ENCODE measurements at places on chromosomes 5 and 9.
A peak's percentile ranks its signal among the peaks of the same experiment; 100 is the strongest.

GRCh38 chr9:4678679-4679267, 596 bp upstream of the CDC37L1 start:
- no peak for DNase-seq

DNA sequence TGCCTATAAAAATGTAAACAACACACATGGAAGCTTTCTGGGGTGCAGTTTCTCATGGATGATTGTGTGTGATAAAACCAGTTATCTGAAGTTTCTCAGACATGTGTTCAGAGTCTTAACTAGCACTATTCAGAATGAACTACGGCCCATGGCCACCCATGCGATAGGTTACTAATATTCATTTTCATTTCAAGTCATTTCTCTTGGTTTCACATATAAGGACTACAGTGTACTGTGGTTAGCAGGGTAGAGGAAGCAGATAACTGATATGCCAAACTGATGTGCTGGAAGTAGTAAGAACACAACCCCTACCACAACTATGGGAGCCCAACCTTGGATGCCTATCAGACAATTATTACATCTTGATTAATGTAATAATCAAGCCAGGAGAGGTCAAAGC, 372.1 kb downstream of the DTWD2 start:
- no peak for DNase-seq

- no peak for DNase-seq
Observed at GRCh38 chr9:90774682-90775081, 26.9 kb upstream of the SYK start.

DNA sequence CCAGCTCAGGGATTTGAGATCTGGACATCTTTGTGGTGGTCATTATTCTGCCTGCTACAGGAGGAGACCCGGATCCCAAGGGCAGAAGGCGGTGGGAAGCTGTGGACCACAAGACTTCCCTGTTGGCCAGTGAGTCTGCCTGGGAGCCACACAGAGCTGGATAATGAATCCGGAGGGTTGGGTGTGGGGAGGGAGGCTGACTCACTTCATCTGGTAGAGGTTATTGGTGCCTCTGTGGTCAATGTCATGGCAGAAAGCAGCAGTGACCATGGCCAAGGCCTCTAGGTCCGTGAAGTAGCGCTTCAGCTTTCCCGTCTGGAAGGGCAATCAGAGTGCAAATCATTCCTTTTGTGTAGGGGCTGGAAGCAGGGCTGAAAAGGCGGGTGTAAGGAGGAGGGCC, 58.5 kb downstream of the PDE6A start:
- DNase-seq = no peak

- no peak for DNase-seq
Observed at GRCh38 chr9:38233343-38233742, 159.2 kb upstream of the ALDH1B1 start.

GRCh38 chr9:87687207-87687606, 38.7 kb upstream of the CTSL start:
- no peak for DNase-seq

DNA sequence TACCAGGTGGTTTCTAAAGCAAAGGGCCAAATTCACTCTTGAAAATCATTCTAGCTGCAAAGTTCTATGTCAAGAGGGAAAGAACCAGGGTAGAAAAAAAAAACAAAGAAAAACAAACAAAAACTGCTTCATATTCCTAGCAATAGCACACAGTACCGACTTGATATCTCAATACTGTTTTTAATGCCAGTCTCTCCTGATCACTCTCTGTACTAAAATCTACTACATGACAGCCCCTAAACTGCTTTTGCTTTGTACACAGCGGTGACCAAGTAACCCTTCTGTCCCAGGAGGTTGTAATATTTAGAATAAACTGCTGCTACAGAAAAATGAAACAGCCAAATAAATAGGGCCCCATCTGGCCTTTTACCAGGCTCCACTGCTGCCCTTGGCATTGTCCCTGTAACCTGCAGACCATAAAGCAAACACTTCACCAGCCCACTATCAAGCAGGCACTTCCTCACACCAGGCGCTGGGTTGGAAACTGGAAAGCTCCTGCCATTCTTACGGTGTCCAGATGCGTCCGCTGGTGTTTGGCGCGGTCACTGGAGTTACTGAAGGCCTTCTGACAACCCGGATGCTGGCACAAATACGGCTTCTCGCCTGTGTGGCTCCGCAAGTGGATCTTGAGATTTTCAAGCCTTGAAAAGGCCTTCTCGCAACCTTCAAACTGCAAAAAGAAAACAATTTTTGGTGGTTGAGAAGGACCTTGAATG, 363.2 kb downstream of the GLIS3 start:
- DNase-seq = no peak

DNA sequence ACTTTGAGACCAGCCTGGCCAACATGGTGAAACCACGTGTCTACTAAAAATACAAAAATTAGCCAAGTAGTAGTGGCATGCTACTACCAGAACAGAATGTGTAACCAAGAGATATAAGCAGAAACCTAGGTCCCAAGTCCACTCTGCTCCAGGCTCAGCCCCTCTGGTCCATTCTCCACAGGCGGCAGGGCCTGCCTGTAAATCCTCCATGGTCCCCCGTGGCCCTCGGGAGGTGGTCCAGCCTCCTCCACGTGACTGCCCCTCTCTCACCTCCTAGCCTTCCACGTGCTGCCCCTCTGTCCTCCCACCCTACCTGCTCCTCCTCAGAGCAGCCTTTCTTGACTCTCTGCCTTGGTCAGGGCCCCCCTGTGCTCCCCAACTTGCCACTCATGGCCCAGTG, 127.4 kb downstream of the GAPVD1 start:
- DNase-seq = no peak

GRCh38 chr9:87504938-87505337, 7.3 kb downstream of the DAPK1 start:
- no peak for DNase-seq

DNA sequence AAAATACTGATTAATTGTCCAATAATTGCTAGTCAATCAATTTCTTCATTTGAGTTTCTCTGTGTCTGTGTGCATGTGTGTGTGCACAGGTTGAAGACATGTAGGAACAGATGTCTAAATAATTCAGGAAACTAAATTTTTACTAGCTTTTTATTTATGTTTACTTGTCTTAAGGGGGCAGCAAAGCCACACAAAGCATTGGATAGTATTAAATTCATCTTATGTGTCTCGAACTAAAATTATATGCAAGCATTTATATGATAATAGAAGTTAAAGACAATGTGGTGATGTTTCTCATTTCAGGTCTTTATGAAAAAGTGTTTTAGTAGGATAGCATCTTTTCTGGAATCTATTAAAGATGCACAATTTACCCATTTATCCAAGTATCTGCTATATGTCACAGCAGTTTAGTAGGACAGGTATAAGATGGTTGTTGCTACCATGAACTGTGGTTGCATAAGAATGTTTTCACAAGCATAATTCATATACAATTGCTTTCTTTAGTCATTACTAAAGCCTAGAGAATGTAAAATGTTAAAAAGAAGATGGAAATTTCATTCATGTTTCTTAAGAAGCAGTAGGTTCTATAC, 784.6 kb upstream of the NUDT12 start:
- no peak for DNase-seq

- DNase-seq = no peak
Observed at GRCh38 chr5:38670878-38671277, 114.4 kb upstream of the LIFR start.

DNA sequence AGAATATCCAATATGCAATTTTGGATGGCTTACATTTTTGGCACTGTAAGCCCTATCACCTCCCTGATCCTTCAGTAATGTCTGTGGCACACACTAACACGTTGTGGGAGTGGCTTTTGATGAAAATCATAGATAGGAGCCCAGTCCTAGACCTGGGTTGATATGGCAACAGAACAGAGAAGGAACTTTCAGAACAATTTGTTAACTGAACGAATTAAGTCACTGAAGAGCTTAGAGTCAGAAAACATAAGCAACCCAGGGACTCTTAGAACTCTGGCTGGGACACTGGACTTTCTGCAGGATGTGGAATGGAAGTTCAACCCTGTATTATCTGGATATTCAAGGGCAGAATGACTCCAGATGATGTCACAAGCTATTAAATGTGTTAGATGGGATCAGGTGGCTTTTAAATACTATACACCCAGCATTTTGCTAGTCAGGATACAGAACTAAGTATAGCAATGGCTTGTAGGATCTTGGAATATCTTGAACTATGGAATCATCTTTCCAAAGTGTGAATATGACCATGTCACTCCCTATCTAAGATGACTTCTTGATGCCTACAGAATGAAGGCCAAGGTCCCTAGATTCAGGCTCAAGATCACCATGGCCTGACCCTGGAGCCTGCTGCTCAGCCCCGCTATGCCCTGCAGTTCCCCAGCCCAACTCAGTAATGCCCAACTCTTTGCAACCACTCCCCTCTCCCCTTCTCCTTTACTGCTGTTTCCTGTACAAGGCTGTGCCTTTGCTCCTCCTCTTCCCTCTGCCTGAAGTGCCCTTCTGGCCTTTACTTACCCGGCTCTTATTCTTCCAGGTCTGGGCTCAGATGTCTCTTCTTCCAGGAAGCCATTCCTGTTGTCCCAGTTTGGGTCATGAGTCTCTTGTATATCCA, 42.8 kb downstream of the VLDLR start:
- no peak for DNase-seq

- DNase-seq = no peak
Observed at GRCh38 chr9:78026416-78026815, 5.2 kb downstream of the GNAQ start.

DNA sequence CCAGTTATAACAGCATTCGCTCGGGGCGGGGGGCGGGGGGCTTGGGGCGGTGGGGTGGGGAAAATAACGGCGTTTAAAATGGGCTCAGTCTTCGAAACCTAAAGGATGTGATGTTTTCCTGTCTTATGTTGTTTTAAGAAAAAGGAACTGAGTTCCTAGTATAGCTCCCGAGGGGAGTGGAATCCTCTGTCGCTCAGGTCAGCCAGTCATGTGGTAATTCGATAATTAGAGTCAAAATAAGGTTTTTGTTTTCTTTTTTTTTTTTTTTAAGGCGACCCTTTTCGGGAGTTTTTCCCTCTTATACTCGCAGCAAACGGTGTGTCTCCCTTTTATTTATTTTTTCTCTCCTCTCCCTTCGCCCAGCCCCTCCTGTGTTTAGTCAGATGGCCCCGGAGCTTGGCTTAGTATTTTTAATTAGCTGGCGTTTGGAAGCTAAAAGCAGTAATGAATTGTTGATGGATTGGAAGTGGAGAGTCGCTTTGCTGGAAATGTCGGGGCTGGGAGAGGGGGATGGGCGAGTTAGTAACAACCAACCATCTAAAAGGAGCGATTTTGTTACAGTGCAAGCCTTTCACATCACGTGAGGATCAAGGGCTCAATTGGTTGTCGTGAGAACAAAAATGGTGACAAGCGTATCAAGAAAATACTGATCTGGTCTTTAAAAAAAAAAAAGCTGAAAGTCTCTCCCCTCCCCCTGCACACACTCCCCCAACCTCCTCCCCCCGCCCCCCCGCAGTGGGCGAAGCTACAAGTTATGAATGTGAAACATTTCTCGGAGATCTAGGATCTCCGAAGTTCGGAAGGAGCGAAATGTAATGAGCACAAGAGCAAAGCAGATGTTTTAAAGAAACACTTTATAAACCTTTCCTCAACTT, 714 bp upstream of the ZNF608 start:
- peak; percentile 94 for DNase-seq

- DNase-seq = no peak
Observed at GRCh38 chr9:4292781-4293180, 7.1 kb downstream of the GLIS3 start.

- no peak for DNase-seq
Observed at GRCh38 chr5:75235711-75236110, 967 bp downstream of the ANKRD31 start.

- DNase-seq = peak; percentile 52
Observed at GRCh38 chr5:65076251-65076869, 307.6 kb downstream of the CWC27 start.

- DNase-seq = no peak
Observed at GRCh38 chr5:114418176-114419066, 56.6 kb downstream of the KCNN2 start.

DNA sequence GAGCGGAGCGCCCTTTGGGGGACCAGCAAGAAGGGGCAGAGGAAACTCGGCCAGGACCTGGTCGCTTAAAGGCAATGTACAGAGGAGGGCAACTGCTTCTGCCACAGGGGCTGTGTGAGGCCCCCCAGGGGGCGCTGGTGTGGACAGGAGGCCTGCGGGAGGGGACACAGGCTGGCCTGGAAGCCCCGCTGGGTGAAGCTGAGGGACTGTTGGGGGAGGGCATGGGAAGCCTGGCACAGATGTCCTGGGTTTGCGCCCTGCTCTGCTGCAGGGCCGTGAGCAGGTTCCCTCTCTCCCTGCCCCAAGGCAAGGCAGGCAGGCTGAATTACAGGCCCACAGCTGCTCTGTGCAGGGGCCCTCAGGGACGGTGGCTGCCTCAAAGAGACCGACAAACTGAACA, 5.4 kb downstream of the MED22 start:
- peak; percentile 46 for DNase-seq

GRCh38 chr5:40679913-40680681, at the start of gene PTGER4:
TSS of gene PTGER4 (plus strand) at chr5:40679915. CDS start at chr5:40680994, 1,079 bp downstream.
- no peak for DNase-seq

GRCh38 chr9:34634551-34635248, 2.9 kb downstream of the SIGMAR1 start:
- no peak for DNase-seq

GRCh38 chr5:44640945-44641456, 167.7 kb upstream of the MRPS30 start:
- no peak for DNase-seq

DNA sequence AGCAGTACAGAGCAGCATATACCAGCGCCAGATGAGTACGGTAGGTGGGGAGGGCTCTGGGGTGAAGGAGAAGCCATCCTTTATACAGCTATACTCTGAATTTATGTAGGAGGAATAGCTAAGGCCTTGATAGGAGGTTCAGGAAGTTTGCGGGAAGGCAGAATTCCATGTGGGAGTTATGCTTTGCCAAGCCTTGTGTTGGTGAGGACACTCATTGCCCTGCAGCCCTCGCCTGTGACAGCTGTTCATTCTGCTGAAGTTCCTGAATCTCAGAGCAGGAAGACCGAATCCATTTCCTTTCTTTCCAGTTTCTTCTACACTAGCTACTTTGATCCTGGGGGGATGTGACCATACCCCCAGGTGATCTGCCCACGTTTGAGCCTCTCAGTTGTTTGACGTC, 7.7 kb downstream of the MFAP3 start:
- DNase-seq = no peak

DNA sequence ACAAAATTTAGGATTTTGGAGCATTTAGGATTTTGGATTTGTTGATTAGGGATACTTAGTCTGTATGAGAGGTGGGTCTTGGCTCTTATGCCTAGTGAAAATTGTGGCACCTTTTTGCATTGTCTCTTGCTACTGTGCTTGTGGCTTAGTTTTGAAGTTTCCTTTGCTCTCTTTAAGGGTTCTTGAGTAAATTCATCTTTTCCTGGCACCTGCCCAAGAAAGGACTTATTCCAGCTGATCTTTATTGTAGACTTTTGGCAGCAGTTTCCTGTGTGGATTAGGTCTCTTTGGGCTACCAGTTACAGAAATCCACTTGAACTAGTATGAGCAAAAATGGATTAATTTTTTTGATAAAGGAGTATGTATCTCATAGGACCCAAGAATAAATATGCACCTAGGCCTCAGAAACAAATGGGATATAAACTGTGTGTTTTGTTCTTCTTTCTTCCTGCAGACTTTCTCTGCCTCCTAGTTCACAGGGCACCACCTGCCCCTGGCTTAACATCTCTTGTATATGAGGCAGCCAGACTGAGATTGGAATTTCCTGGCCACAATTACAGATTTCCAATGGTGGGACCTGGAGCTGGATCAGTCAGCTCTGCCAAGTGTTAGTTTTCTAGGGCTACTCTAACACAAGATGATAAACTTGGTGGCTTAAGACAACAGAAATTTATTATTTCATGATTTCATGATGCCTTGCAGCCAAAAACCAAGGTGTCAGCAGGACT, 44.6 kb downstream of the FOCAD start:
- no peak for DNase-seq

Data from ELF-1 (cell line).